ENCODE measurements at places on chromosomes 12 and 14.

DNA sequence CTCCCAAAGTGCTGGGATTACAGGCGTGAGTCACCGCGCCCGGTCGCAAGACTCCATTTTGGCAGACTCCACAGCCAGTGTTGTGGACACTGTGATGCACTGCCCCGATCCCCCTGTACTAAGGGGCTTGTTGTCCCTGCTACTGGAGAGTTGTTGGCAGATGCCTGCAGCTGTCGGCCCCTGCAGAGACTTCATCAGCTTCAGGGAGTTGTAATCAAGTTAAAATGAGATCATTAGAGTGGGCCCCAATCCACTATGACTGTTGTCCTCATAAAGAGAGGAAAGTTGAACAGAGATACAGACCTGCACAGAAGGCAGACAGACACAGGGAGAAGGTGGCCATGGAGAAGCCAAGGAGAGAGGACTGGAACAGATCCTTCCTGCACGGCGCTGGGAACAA is 23.7 kb upstream of the TUBA1A start:
- DNase-seq: no peak

- DNase-seq: no peak
These were observed 25.2 kb downstream of the LTBP2 start for GRCh38 chr14:74586681-74587362.

- DNase-seq: no peak
These were observed 7.2 kb downstream of the EFCAB11 start for GRCh38 chr14:89947344-89947743.

DNA sequence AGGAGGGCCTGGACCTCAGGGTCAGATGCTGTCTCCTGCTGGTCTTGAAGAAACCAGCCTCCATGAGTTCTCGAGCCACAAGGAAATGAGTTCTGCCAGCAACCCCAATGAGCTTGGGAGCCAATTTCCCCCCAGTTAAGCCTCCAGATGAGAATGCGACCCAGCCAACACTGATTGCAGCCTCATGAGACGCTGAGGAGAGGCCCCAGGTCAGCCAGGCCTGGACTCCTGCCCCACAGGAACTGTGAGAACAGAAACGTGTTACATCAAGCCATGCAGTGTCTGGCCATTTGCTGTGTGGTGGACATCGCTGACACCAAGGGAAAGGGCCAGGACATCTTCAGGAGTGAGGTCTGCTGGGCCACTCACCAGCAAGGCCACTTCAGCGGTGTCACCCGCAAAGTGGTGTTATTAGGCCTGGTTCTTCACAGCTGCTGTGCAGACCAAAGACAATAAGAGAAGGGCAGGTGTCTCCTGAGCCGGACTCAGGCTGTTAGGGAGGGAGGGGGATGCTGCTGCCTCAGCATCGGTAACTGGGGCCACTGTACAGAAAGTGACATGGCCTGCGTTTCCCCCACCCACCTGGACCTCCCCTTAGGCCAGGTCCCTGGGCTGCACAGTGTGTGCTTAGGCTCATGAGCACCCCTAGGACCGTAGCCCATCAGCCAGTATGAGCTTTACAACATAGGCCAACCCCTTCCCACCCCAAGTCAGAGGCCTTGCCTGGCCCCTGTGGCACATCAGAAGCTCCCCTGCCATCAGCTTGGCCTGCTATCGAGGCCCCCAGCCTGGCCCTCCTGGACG is 272.4 kb upstream of the RTL1 start:
- no peak for DNase-seq

- no peak for DNase-seq
These were observed 6.6 kb downstream of the PRKAB1 start for GRCh38 chr12:119674560-119674959.

- no peak for DNase-seq
These were observed 4.8 kb upstream of the AEBP2 start for GRCh38 chr12:19434538-19434937.

- no peak for DNase-seq
These were observed 254.9 kb downstream of the BTG1 start for GRCh38 chr12:91890742-91891141.

DNA sequence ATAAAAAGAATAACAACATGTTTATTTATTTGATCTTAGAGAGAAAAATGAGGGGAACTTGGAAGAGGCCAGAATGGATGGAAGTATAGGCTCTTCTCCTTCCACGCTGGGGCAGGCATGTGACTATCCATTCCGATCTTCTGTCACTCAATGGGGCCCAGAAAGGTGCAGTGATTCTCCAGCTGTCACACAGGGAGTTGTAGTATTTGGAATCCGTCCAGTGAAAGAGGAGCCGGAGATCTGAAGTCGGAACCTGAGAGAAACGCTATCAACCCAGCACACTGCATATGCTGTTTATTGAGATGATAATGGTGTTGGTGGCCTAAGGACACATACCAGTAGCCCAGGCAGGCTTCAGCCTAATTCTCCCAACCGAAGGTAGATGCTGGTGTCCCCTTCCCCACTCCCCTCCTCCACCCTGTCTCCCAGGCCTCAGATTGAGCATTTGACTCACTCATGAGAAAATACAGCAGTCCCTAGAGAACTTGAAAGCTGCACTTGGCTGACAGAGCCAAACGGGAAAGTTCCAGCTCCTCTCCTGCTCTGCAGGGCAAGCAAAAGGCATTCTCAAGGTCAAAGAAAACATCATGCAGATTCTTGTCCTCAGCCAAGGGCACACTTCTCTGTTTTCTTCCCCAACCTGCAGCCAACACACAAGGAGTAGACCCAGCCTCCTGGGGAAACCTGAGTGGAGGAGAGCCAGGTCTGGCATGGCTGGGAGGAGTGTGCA is 100.4 kb downstream of the IRF2BPL start:
- no peak for DNase-seq

DNA sequence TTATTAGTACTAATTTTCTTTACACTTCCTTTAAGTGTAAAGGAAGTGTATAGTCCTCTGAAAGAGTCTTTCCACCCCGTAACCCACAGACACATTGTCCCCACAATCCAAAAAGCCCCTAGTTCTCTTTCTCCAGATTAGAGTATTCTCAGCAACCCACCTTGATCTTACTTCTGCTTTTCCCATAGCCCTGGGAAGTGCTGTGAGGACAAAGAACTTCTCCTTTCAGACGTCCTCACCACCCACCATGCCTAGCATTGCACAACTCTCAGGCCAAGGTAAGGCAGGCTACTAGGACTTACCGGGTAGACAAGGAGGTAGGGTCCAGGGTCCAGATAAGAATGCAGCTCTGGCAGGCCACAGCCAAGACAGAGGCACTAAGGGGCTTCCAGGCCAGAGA is 7.4 kb downstream of the AAAS start:
- DNase-seq: no peak

DNA sequence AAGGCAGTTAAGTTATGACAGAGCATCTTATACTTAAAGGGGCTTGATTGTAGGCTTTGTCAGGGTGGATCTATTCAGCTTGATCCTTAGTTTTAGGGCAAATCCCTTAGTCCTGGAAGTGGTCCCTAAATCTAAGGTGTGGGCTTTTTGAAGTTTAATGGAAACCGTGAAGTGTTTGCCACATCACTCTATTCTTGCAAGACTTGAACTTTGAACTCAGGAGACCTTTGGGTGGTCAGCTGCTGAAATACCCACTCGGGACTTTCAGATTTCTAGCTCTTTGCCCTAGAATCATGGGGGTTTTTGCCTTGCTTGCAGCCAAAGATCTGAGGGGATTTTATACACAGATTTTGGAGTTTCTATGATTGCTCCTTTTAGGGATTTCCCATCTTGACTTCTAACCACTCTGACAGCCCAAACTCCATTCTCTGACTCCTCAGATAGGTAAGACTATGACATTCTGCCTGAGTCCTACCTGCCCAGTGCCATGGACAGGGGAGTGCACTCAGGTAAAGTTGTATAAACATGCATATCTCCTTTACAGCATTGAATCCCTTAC is 39.9 kb downstream of the SNAPC1 start:
- DNase-seq: no peak

- no peak for DNase-seq
These were observed 380.4 kb upstream of the MIS18BP1 start for GRCh38 chr14:45633220-45633984.

DNA sequence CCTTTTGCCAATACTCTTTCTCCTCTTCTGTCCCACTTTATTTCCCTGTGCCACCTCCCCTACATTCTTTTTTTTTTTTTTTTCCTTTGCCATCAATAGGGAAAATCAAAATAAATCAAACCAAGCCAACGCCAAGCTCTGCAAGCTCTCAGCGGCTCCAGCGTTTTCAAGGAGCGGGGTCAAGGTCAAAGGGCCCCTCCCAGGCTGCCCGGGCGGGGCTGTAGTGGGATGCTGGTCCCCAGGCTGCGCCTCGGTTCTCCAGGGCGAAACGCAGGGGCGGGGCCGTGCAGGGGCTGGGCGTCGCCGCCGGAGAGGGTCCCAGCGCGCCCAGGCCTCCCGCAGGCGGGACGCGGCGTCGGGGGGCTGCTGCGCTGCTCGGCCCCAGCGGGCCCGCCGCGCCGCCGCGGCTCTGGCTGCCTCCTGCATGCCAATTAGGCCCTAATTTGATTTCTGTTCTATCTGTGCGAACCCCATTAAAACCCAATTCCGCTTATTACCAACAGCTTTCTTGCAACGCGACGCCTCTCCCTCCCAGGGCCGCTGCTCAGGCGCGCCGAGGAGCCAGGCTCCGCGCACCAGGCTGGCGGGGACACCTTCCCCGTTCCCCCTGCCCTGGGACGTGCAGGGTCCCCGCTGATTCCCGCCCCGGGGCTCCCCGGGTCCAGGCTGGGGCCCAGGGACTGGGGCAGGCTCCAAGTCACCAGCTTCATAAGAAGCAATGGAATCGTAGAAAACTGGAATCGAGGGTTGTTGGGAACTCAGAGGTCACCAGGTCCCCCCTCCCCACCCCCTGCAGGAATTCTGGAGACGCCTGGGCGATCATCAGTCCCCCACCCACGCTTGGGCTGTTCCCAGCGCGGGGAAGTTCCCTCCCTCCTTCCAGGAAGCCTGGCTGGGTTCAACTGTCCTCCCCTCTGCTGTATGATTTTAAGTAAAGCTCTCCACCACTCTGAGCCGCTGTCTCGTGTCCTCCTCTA is 50.7 kb upstream of the MAP1LC3B2 start:
- no peak for DNase-seq

DNA sequence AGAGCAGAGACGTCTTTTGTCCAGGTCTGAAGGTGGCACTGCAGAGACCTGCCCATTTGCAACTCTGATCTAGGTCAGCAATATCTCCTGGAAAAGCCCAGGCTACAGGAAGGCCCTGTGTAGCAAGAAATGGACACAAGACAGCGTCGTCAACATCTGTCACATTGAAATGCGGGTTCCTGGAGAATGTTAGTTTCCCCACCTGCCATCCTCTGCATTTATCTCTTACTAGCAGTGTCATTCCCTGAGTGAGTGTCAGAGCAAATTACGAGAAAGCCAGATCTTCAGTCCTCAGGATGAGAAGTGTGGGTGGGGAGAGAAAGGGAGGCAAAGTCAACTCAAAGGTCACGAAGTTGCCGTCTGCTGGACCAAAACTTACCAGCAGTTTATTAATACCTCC is 27.4 kb upstream of the FLVCR2 start:
- no peak for DNase-seq

GRCh38 chr14:74525361-74525851 is 31.8 kb downstream of the ISCA2 start:
- DNase-seq: no peak

GRCh38 chr14:25895740-25896139 is 702.1 kb downstream of the NOVA1 start:
- DNase-seq: no peak

Data from ELF-1 (cell line).